Myocyte (in vitro differentiated cells): ENCODE measurements at places on chromosomes 1 and 21. TPM values are rescaled to one million over a fixed set of nuclear protein-coding genes. Genes with fewer than 3 reads are reported as not detected.

- DNase-seq: no peak
Observed at GRCh38 chr1:23211955-23212354, 5.3 kb downstream of the HTR1D start.

- no peak for DNase-seq
Observed at GRCh38 chr21:42411197-42411869, 7.6 kb downstream of the UBASH3A start.

DNA sequence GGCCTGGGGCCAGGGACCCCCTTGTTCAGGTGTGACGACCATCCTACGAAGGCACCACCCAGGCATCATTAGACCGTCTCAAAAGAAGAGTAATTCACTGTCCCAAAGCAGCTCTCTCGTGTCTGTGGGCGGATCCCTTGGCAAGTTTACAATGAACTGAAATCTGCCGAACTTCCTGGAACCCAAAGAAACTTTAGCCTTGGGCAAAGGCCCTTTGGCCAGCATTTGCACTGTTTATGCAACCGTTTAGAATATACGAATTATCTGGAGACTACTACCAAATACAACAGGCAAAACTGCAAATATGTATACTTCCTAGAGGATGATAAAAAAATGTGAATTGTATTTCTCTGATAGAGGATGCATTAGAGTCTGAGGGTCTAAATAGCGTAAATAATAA is 1.4 kb upstream of the SOD1 start:
- DNase-seq: no peak

- DNase-seq: peak; percentile 87
Observed at GRCh38 chr1:39799770-39800470, 11.3 kb upstream of the BMP8B start.

- DNase-seq: no peak
Observed at GRCh38 chr1:226732856-226733291, 6.2 kb downstream of the ITPKB start.

Gene FAM43B
- total RNA-seq: 0.08 TPM in 1 of 2 replicates, not detected in the other

Gene TBX19
- 0.62 and 1.3 TPM in 2 replicates for total RNA-seq

Gene DIO1
- total RNA-seq: not detected in 2 replicates

Gene EXTL1
- 12.8 and 20.1 TPM in 2 replicates for total RNA-seq
